Skeletal muscle cell (primary cell): ENCODE measurements at places on chromosomes 3 and 15.

DNA sequence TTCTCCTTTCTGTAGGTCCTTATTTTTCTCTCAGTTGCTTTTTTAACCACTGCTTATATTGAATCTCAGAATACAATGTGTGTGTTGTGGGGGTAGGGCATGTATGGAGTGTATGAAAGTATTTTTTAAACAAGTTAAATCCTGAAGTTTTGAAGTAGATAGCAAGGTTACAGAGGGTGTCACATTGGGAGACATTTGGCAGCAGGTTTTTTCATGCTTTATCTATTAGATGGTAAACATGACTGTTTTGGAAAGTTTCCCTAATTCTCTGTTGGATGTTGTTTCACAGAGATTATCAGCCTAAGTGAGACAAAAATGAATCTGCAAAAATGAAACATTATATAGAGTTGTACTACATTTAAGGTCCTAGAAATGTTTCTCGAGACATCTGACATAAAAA is 190.6 kb upstream of the ARPP21 start:
- DNase-seq = no peak

DNA sequence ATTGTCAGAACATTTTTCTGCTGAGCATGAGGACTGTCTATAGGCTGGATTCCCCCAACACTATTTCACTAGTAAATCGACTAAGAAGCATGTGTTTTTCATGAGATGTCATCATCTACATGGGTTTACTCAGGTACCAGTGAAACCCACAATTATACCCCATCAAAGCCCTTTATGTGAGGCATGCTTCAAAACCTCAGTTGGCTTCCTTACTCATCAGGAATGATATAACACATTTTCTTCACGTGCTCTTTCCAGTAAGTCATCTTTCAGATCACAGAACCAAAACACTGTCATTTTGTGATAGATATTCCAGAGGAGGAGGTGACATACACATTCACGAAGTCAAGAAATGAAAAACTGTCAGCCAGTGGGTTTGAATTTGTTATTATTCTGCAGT is 116.5 kb downstream of the ANO10 start:
- DNase-seq = peak; percentile 27

DNA sequence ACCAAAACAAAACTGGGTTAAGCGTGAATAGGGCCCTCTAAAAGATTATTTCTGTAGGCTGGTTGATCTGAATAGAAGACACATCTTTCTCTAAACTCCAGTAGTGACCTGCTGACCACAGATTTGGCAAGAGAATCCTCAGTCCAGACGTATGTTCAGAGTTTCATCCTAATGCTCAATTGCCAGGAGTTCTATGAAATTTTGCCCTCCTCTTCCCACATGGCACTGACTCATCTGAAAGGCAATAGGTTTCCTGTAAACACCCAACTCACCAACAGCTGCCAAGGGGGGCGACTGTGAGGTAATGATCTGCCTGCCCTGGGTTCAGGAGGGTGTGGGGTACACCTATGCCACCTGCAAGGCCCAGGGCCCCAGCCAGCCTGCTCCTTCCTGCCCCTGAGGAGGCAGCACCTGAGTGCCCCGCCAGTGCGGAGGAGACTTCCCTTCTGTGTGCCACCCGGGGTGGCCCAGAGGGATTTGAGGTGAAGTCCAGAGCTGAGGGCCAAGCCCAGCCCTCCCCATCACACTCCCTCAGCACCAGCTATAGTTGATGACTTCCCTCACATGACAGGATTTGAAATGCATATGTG is 8.4 kb upstream of the PLA2G4D start:
- peak; percentile 51 for DNase-seq

DNA sequence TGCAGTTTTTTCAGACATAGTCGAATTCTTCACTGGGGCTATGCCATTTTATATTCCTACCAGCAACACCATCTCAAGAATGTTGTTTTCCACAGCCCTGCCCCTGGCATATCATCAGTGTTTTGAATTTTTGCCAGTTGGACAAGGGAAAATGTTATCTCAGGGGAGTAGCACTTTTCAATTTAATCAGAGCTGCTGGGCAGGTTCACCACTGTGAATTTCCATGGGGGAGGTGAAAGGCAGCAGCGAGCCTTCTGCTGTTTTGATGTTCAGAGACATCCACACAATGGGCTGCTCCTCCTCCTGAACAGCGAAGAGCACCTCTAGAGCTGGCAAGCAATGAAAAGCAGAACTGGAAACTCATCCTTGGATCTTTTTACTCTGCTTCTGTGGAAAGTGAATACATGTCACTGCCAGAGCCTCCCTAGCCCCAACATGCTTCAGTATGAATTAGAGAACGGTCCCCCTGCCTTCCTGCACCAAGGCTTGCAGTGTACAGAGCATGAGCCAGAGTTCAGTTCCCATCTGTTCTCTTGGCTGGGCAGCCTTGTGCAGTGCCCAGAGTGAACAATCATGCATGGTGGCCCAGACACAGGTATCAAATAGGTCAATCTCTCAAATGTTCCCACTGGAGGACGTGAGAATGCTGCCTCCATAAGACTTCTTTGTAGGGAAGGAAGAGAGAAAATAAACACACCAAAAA is 56.1 kb upstream of the RAD18 start:
- no peak for DNase-seq

GRCh38 chr3:58829321-58830000 is 162.9 kb upstream of the FAM3D start:
- DNase-seq = no peak

DNA sequence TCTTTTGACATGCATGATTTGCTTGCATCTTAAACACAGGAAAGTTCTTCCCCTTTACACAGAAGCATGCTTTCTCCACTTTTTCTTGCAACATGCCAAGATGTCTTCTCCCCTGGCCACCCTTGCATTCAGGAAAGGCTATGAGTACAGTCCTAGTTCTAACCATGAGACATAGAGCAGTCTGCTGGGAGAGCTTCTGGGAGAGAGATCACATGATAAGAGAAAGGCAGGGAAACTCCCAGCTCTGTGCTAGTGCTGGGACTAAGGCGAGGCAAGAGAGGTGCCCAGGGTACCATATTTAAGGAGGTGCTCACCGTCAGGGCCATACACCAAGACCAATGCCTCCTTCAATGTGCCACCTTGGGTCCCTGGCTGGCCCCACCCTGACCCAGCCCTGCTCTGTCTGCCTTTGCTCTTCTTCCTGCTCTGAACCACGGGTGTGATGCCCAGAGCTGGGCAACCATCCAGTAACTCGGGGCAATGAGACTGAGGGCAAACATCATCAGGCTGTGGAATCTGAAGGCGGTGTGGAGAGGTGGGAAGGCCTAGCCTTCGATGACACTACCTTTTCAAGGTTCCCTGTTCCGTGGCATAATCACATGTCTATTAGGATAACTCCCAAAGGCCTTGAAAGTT is 77.4 kb upstream of the PRR20G start:
- DNase-seq = no peak

DNA sequence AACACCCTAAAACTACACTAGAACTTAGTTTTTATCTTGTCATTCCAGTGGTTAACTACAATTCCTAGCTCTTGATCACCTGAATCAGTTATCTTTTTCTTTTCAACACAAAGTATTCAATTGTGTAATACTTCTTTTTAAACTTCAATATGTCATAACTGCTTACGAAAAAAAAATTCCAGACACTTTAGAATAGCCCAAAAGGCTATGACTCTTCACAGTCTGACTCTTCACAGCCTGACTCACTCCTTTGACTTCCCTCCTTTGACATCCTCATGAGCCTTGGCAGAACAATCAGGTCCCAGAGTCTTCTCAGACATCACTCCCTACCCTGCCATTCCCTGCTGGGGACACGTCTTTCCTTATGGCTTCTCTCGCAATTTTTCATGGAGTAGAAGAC is 727.1 kb downstream of the ROBO1 start:
- DNase-seq = peak; percentile 90

DNA sequence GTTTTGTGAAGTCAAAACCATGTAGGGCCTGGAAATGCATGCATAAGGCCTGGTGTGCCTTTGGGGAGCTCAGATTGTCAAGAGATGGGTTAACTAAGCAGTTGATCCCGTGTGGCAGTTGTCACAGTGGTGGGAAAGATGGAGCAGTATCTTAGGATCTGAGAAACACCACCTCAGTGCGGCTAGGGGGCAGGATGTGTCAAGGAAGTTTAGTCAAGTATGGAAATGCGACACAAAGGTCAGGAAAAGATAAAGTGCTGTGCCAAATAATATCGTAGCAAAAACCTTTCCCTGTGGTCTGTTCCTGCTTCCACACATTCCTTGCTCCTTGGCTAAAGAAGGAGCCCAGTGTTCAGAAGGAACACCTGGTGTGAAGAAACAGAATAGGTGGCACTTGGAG is 396.4 kb downstream of the EDEM1 start:
- DNase-seq = no peak

DNA sequence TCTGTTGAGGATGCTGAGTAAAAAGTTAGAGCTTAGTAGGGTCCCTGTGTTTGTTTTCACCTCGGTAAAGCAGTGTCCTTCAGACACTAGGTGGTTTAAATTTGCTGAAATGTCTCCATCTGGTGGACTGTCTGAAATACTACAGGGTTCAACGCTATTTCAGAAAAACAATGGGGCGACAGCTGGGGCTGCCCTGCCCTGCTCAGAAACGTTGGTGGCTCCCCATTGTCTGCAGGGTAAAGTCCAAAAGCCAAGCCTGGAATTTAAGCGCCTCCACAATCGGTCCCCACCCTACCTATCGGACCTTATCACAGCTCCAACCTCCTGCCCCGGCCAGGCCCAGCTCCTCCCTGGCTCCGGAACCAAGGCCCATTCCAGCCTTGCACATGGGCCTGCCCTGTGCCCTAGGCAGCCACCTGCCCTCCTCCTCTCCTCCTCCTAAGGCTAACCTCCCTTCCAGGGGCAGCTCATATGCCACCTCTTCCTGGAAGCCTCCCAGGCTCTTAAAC is 4.3 kb upstream of the TSEN2 start:
- no peak for DNase-seq

DNA sequence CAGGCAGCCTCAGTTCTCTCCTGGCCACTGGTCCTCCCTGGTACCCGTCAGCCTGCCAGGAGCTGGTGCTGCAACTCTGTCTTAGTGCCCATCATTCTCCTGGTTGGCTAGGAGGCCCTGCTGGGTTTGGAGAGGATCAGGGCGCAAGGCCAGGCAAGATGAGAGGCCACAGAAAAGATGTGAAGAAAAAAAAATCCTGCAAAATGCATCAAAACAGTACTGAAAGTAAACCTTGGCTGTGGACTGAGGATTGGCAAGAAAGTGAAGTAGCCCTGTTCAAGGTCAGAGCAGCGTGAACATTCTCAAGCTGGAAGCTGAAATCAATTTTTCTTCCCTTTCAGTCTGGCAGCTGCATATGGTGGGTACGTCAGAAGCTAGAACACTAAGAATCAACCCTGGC is 74.2 kb downstream of the GTF2E1 start:
- no peak for DNase-seq

GRCh38 chr15:68636256-68636655 is 57.5 kb downstream of the CORO2B start:
- DNase-seq = no peak

- no peak for DNase-seq
Observed at GRCh38 chr3:194404365-194405140, 5.5 kb upstream of the GP5 start.

DNA sequence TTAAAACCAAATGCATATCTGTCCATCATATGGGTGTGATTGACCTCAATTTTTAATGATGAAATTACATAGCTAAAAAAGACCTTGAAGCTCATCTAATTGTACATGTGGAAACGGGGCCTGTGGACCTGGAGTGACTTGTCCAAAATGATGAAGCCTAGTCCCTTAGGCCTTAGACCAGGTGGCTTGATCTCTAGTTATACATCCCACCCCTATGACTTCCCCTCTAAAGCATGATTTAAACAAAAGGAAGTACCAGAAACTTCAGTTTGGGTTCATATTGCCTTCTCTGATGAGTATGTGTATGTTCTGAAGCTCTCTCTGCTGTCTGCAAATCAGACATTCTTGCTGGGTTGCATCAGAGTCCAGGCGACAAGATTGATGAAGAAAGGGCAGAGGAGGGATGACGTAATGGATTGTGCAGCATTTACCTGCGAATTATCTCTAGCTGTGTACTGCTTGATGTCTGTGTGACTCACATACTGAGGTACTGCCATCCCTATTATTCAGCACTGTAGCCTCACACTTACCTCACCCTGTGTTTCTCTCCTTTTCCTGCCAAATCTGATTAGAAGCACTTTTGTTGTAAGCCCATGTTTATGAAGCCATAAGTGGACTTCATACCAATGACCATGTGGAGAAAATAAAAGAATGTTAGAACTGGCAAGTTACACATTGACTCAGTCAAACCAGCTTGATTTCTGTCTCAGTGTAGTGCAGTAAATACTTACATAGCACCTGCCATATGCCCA is 111.5 kb downstream of the FILIP1L start:
- peak; percentile 90 for DNase-seq

- no peak for DNase-seq
Observed at GRCh38 chr3:175186511-175186910, 327.4 kb downstream of the NAALADL2 start.

DNA sequence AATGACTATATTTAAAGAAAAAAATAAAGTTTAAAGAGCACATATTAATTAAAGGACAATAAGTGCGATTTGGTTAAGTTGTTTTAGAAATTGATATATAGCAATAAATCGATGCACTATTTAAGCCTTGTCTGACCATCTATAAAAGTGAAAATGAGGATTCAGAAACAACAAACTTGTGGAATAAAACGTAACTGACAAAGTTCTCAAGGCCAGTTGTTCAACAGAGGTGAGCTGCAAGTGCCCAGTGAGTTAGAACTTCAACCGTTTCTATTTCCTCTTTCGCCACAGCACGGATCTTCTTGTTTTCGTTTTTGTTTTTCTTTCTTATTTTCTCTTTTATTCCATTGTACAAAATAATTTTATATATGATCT is 724.9 kb upstream of the ARRDC4 start:
- no peak for DNase-seq

GRCh38 chr3:36546226-36546625 is 165.9 kb downstream of the STAC start:
- DNase-seq = peak; percentile 36

GRCh38 chr15:66953523-66954229 is 111.7 kb upstream of the SMAD3 start:
- no peak for DNase-seq

GRCh38 chr15:41490355-41490754 is 3.3 kb upstream of the ITPKA start:
- DNase-seq = peak; percentile 89

DNA sequence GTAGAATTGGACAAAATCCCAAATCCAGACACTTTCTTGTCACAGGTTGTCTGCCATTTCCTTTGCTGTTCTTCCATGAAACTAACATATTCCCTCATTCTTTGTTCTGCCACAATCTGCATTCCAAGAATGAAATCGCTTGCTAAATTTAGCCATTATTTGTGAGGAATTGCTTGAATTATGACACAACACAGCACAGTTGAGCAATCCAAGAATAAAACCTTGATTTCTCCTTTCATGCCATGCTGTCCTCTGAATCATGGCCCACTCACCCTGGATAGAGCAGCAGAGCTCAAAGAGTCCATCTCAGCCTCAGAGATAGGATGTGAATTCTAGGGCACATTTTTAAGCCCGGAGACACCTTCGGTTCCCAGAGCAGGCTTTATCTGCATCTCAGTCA is 35.2 kb upstream of the GREM1 start:
- DNase-seq = peak; percentile 85
